ENCODE measurements at places on chromosomes 4 and X.
A peak's percentile ranks its signal among the peaks of the same experiment; 100 is the strongest.

GRCh38 chr4:11281720-11282119 lies 147.0 kb downstream of the HS3ST1 start:
- no peak for DNase-seq

DNA sequence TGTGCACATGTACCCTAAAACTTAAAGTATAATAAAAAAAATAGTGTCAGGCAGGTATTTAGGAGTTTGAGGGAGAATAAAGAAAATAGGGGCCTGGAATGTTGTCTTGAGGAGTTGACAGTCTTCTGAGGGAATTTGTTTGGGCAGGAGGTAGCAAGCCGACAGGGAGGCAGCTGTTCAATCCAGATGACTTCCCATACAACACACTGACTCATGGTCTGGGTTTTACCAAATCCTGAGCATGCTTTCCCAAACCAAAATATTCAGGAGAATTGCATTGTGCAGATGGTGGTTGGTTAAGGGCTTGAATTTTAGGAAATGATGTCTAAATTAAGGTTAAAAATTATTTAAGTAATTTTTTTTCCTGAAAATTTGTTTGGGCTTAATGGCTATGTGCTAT lies 430.0 kb downstream of the INPP4B start:
- no peak for DNase-seq

GRCh38 chr4:82797040-82797404 lies 1.6 kb downstream of the SCD5 start:
- DNase-seq, result peak; percentile 70

GRCh38 chr4:144985531-144985930 lies 112.5 kb downstream of the ANAPC10 start:
- DNase-seq, result no peak

GRCh38 chr4:140497747-140498636 lies at the start of gene MGAT4D:
TSS of gene MGAT4D (minus strand) at chr4:140498293. CDS start at chr4:140498222, 71 bp downstream.
- DNase-seq, result no peak

DNA sequence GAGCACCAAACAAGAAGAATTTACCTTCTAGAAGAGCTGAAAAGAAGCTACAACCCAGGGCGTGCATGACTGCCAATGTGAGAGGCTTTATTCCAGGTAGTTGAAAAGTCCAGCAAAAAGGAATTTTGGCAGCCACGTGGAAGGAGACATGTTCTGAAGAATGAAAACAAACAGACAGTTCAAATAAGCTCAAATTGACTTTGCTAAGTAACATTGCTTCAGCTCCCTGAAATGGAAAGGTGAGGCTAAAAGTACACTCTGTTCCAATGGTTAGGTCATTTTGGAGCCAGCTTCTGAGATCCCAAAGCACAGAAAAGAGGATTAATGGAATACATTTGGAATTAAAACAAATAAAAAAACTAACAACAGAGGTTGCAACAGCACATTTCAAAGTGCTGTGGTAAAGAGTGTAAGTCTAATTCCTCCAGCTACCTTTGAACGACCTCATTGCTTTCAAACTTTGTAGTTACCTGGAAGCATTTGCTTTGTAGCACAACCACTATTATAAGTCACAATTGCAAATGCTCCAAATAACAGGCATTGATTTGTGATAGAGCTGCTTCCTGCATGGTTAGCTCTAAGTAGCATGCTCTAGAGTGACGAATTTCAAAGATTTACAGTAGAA lies 405.3 kb upstream of the EDA2R start:
- no peak for DNase-seq

DNA sequence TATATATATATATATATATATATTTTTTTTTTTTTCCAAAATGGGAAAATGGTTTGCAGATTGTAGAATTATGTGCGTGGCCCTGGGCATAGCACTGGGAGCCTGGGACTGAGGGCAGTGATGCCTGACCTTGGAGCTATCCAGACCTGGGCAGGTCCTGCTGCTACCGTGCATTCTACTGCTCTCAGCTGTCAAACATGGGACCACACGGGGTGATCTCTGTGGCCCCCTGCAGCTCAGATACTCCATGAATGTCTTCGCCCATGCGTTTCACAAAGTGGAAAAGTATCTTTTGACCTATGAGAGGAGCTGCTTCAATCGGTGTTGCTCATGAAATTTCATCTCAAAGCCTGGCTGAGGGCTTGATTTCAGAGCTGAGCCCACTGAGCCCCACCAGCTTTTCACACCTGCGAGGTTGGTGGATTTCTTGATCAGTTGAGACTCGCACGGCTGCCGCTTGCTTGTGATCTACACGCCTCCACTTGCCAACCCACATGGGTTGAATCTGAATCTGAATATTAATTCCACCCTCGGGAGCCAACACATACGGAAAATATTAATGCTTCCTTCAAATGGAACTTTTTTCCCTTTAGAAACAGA lies 35.7 kb downstream of the ING2 start:
- DNase-seq, result no peak

DNA sequence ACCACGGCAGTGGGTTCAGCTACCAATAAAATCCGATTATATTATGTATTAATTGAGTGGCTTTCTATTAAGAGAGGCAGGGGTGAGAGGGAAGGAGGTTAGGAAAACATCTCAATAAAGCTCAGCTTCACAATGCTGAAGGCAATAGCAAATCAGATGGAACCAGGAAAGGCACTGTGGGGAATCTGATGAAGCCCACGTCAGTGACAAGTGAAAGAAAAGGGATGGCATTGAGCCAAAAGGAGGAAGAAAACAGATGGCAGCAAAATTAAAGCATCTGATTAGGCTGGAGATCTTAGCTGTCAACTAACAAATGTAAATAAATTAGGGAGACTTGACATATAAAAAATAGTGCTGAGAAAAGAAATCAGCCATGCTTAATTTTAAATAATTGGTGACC lies 180.9 kb downstream of the RASL11B start:
- no peak for DNase-seq

DNA sequence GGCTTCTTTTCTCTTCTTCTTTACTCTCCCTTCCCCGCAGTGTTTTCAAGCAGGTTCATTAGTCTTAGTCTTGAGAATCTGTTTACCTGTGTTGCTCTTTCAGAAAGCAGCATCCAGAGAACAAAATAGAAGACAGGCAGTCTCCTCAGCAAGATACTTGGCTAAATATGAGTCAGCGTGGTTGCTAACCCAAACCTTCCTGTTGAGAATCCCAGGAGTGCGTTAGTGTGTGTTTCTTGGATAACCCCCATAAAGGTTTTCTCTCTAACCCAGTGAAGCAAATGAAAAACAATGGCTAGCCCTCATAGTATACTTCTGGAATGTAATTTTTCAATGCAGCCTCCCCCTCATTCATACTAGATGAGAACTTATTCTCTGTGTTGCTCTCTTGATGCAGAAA lies 41.1 kb downstream of the BMPR1B start:
- no peak for DNase-seq

GRCh38 chrX:12118134-12118533 lies 20.1 kb upstream of the FRMPD4 start:
- no peak for DNase-seq

GRCh38 chr4:159447296-159447695 lies 344.4 kb downstream of the RAPGEF2 start:
- DNase-seq, result no peak

- no peak for DNase-seq
Measured at GRCh38 chrX:39814391-39814790, 283.4 kb downstream of the BCOR start.

DNA sequence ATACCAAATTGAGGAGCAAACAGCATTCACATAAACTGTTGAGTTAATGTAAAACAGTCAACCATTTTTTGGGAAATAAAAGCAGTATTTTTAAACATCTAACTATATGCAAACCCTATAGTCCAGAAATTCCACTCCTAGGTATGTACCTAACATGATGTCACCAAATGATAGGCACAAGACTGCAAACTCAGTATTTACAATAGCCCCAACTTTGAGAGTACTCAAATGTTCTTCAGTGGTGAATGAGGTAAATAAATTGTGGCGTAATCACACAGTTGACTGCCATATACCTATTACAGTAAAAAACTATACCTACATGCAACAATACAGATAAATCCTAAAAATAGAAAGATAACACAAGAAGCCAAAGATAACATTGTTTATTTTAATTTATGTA lies 1243.8 kb upstream of the ADGRL3 start:
- DNase-seq, result no peak

DNA sequence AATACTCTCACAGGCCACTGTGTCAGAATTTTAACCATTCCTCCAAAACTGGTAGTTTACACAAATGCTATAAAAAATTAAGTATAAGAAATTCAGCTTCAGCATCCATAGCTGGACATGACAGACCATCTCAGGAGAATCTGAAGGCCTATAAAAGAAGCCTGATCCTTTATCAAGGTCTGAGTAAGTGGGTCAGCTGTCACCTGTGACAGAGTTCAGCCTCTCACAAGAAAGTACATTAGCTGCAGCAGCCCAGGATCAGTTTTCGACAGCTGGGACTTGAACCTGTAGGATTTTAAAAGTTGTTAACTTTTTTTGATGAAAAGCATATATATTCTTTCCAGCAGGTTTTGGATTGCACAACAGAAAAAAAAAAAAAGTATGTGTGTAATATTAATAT lies 60.7 kb downstream of the PPP3CA start:
- DNase-seq, result no peak

DNA sequence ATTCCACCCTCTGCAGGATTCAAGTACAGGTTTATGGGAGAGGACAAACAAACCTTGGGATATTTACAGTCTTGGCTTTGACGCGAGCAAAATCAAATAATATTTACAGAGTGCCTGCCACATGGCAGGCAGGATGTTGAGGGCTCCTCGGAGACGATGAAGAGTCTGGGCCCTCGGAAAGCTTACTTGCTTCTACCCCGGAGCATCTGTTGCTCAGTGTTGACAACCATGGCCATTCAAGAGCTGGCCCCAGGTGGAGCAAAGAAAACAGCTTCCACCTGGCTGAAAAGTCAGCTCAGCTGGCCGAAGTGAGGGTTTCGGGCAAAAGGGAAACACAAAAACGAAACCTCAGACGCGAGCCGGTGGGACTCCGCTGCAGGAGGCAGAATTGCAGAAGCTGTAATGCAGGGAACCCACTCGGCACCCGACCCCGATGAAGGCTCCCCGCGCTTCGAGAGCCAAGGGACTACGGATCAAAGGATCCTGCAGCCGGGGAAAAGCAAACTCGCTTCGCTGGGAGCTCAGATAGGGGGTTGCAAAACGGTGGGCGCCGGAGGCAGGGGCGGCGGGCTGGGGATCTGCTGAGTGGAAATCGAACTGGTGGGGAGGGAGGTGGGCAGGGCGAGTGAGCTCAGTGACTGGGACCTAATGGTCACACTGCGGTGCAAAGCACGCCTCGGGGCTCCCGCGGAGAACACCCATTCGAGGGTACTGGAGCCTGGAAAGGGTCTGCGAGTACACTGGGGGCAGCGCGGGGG lies 805 bp downstream of the ATP8A1 start:
- DNase-seq, result no peak

GRCh38 chrX:115437841-115438595 lies 123.0 kb upstream of the PLS3 start:
- no peak for DNase-seq

- no peak for DNase-seq
Measured at GRCh38 chrX:33138677-33139249, 72.6 kb downstream of the DMD start.

- DNase-seq, result no peak
Measured at GRCh38 chr4:16764622-16765021, 133.8 kb downstream of the LDB2 start.

DNA sequence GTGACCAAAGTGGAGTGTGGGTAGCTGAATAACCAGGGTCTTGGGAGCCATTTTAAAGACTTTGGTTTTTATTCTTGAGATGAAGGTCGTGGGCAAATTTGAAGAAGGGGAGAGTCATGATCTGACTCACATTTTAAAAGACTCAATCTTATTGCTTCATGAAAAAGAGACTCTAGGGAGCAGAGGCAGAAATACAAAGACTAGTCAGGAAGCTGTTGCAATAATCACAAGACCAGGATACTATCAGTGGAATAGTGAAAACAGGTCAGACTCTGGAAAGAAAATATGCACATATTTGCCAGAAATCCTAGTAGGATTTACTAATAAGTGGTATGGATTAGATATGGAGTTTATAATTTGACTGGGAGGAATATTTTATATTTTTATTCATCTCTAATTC lies 448.4 kb downstream of the RAPGEF2 start:
- no peak for DNase-seq

GRCh38 chr4:55910140-55910539 lies 38.6 kb upstream of the CEP135 start:
- DNase-seq, result no peak

DNA sequence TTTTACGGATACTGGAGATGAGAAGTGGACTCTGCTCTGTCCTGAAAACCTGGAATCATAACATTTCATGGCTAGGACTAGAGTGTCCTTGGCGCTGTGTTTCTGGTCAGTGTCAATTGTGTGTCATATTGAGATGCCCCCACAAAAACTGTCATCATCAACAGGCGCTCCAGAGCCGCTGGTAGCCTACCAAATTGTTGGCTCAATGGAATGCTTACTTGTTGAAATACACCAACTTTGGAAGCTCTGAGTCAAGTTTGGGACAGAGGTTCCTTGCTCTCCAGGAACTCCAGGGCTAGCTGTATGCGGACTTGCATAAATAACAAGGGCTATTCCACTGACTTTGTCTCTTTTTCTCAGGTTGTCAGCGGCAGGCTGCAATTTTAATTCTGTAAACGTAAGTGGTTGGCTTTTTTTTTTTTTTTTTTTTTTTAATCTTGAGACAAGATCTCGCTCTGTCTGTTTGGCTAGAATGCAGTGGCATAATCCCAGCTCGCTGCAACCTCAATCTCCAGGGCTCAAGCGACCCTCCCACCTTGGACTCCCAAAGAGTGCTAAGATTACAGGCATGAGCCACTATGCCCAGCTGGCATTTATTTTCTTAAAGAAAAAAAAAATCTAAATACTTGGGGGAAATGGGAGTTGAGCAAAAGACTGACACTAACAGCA lies 871 bp upstream of the HPGD start:
- DNase-seq, result no peak

- DNase-seq, result no peak
Measured at GRCh38 chr4:42359711-42360110, 37.6 kb upstream of the SHISA3 start.

DNA sequence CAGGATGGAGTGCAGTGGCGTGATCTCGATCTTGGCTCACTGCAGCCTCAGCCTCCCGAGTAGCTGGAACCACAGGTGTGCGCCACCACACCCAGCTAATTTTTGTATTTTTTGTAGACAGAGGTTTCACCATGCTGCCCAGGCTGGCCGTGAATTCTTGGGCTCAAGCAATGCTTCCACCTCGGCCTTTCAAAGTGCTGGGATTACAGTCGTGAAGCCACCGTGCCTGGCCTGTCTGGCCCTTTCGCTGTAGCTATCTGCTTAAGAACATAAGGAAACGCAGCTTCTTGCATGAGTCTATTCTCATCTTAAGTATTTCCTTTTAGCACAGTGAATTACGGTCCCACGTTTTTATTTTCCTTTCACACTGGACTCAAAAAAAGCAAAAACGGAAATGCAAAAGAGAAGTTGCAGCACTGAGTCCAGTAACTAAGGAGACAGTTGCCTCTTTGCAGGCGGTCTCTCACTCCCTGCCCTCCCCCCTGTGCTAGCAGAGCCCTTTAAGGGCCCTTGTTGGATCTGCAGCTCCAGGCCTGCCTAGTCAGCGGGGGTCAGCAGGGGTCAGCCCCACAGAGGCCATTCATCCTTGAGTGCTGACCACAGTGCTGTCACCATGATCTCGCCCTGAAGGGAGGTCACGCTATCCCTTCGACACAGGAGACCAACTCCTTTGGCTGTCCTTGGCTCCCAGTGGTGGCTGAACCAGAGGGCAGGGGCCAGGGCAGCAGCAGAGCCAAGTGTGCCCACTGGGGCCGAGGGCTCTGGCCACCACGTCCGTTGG lies 21.8 kb upstream of the TBC1D14 start:
- DNase-seq, result no peak

Measured in DMS79 treated with DMSO at 0.1 percent for 48 hours (cell line).